ENCODE measurements at places on chromosomes 4 and X. TPM values are rescaled to one million over a fixed set of nuclear protein-coding genes. Genes with fewer than 3 reads are reported as not detected.

The FGD1 gene
- 2.9 TPM for total RNA-seq

The TSPAN6 gene
- 9.9 TPM for total RNA-seq

The NXF2B gene
- not detected for total RNA-seq

The USP26 gene
- total RNA-seq = not detected

The MAGEA10 gene
- 10.1 TPM for total RNA-seq

Measured in A375 (cell line).